ENCODE measurements at places on chromosomes 7 and 10.

DNA sequence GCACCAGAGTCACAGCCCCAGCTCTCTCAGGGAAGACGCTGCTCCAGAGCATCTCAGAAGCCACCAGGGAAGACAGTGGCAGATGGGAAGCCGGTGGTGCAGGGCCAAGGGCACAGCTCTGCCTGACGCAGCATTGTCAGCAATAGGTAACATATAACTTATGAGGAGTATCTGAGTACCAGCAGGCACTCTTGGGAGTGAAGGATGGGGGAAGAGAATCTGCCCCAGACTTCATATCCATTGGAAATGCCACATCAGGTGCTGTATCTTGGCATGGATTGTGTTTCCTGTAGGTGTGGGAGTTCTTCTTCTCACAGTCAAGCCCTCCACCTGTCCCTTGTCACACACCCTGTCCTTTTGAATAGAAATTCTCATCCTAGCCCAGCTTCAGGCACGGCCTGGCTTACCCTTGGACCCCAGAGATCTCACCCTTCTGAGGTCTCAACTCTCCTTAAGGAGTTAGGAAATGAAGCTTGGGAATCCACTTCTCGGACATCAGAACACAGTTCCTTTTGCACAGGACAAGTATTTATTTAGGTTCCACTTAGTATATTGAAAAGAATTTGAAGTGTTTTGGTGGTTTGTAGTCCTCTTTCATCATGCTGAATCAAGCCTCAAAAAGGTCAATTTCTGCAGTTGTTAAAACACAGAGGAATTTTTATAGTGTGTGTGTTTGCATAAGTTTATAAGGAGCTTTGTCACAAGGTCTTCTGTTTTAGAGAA, 9.9 kb downstream of the EPDR1 start:
- no peak for DNase-seq

GRCh38 chr7:157898802-157899505, 562.1 kb downstream of the DNAJB6 start:
- DNase-seq = no peak

DNA sequence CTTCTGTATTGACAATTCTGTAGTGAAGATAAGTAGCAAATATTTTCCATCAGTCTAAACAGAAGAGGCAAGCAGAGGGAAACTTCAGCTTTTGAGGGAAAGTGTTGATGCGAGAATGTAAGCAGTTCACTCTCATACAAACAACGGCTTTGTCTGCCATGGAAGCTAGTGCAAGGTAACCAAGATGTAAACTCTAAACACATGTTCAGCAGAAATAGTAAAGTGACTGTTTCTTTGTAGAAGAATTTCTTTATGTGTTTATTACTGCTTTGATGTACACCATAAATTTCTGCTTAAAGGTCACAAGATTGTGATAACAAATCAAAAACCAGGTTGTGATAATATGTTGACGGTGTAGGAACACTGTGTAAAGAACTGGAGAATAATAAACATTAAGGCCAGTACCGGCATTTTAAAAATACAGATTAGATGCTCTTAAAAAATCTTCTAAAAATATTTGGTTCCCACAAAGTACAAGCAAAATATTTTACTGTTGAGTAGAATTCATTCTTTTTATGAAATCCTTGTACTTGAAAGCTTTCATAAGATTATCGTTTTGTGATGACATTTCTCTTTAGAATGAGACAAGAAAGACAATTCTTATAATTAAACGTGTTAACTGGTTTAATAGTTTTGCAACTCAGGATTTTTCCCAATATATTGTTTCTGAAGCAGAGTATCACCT, 34.2 kb downstream of the SEMA3C start:
- DNase-seq = no peak

DNA sequence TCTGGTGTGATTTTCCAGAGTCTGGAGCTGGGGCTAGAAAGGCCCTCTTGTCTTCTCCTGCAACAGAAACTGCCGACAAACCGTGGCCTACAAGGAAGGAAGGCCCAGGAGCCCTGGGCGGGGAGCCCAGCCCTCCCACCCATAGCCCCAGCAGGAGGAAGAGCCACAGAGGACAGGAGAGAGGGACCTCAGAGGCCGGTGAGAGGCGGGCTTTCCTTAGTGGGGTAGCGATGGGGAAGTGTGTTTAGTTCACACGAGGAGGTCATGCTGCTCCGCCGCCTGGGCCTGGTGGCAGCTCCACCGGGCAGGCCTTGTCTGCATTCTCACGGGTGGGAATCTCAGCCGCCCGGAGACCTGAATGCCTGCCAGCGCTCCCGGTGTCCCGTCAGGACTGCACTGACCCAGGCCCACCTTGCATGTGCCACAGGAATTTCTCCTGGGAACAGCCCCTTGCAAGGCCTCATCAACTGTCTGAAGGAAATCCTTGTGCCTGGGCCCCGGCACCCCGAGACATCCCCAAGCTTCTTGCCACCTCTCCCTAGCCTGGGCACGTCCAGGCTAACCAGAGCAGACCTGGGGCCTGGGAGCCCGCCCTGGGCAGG, 50.9 kb downstream of the ZNF467 start:
- no peak for DNase-seq

DNA sequence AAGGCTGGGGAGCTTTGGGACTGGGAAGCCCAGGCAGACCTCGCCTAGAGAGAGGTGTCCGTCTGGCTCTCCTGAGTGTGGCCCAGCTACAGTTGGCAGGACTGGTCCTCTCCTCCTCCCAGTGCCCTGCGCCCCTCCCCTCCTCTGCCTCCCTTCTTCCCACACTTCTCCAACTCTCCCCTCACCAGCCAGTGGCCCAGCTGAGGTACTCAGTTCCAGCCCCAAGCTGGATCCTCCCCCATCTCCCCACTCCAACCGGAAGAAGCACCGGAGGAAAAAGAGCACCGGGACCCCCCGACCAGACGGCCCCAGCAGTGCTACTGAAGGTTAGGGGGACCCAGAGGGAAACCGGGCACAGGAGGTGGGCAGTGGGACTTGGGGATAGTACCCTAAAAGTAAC, 27.7 kb downstream of the GBX1 start:
- DNase-seq = no peak

GRCh38 chr10:12235116-12235694, 39.2 kb downstream of the CDC123 start:
- DNase-seq = no peak

- DNase-seq = no peak
These were observed 12.0 kb upstream of the CARD11 start for GRCh38 chr7:3055626-3056025.

DNA sequence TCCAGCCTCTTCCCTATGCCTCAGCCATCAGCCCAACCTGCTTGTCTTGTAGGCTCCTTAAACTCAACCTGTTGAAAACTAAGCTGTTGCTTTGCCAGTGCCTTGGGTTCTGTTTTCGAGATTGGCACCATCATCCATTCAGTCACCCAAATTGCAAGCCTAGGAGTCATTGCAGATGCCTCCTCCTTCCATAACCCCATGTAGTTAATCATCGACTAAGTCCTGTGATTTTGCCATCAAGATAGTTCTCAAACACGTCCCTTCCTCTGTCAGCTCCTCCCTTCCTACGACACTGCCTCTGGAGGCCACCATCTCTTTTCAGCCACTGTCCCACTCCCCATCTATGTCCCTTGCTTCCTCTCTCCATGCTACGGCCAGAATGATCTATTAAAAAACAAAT, 168.1 kb downstream of the RAB11FIP2 start:
- DNase-seq = no peak

DNA sequence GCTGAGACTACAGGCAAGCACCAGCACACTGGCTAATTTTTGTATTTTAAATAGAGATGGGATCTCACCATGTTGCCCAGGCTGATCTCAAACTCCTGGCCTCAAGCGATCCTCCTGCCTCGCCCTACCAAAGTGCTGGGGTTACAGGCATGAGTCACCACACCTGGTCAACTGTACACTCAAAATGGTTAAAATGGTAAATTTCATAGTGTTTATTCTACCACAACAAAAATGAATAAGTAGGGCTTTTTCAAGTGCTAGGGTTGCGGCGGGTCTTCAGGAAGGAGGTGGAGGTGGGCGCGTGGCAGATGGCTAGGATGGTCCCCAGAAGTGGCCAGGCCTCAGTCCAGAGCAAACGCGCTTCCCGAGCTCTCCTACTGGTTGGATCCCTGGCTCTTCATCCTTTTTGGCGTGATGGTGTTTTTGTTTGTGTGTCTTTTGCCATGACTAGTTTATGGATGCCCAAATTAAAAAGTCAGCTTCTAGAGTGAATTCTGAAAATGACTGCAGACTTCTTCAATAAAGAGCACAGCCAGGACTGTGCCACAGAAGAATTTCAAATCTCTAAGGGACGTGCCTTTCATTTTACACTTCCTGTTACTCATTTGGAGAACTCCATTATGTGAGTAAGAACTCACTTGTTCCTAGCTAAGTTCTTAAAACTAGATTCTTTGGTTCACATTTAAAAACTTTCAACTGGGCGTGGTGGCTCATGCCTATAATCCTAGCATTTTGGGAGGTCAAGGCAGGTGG, 73.9 kb downstream of the TMEM130 start:
- no peak for DNase-seq

GRCh38 chr10:90062786-90063185, 361.4 kb downstream of the KIF20B start:
- DNase-seq = no peak

DNA sequence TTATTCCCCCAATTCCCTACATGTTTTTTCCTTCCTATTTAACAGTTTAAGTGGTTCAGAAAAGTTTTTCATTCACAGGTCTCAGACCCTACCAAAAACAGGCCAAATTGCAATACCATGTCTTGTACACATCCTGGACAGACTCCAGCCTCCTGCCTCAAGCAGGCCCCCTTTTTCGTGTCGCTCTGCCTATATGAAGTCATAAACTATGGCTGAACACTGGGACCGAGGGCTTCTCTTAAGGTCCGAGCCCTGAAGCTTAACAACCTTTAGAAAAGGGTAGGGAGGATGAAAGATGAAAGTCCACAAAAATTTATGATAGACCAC, 1.4 kb downstream of the FBXW4 start:
- DNase-seq = no peak

- no peak for DNase-seq
These were observed 209.9 kb downstream of the CRPPA start for GRCh38 chr7:16211402-16211925.

DNA sequence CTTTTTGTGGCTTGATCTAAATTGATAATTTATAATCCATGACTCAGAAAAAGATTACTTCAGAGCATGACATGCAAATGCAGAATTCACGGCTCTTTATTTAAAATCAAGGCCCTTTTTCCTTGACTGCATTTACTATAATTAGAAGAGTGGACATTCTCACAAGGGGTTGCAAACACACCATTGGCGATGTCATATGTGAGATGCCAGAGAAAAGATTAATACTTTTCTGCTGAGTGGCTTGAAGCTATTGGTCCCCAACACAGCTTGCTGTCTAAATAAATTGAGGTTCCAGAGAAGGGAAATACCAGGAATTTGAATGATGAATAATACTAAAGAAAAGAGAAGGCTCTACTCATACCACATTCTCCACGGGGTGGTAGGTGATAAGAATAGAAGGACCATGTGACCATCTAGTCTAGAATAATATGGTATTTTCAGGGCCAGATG, 78.7 kb upstream of the ARID5B start:
- DNase-seq = no peak

DNA sequence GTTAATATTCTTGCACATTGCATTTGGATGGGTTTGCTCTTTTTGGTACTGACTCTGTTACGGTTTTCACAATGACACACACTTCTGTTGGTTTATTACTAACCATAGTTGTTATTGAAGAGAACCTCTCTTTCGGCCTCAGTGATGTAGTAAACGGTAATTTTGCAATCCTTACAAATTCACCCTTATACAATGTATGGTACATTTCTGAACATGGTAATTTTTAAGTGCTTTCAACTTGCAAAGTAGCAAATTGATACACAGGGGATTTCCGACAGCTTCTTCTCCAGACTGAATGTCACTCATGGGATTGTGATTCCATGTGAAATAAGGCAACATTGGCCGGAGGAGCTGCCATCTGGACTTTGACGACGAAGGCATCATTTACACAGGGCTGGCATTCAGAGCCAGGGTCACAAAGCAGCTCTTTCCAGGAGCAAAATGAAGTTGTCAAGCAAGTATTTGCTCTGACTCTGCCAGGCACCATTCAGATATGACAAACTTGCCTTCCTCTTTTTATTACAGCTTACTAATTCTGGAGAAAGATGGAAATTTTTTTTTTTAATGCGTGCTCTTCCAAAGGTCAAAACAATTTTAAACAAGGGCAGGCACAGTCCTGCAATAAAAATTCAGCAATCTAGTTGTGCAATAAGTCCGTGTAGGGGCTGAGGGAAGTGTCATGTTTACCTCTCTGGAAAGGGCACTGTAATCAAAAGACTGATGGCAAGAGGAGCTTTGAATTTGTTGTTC, 711.5 kb upstream of the C7orf33 start:
- no peak for DNase-seq

GRCh38 chr10:31977440-31978155, 49.0 kb upstream of the ARHGAP12 start:
- DNase-seq = no peak

DNA sequence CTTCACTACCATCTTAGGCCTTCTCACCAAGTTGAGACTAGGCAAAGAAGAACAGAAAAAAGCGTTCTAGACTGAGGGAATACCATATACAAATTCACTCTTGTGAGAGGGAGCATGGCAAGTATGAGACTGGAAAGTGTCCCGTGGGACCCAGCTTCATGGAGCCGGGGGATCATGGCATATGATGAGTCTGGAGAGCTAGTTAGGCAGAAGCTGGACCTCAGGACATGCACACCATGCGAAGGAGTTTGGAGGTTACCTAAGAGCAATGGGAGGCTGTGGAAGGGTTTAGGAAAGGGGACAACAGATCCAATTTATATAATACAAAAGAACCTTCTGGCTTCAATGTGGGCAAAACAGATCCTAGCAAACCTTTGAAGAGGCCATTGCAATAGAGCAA, 34.1 kb downstream of the STK17A start:
- no peak for DNase-seq

DNA sequence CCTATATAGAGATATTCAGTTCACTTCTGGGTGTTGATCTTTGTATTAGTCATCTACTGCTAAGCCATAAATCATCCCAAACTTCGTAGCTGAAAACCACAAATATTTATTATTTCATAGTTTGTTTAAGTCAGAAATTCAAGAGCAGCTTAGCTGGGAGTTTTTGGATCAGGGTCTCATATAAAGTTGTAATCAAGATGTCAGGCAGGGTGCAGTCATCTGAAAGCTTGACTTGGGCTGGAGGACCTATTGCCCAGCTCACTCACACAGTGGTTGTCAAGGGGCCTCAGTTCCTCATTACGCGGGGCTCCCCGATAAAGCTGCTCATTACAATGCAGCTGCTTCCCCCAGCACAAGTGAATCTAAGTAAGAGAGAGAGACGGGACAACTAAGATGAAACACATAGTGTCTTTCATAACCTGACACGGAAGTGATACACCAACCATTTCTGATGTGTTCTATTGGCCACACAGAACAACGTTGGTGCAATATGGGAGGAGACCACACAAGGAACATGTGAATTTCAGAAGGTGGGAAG, 15.7 kb downstream of the PPP1R3C start:
- DNase-seq = no peak

- DNase-seq = no peak
These were observed 164.7 kb downstream of the CPEB3 start for GRCh38 chr10:92126100-92126650.

DNA sequence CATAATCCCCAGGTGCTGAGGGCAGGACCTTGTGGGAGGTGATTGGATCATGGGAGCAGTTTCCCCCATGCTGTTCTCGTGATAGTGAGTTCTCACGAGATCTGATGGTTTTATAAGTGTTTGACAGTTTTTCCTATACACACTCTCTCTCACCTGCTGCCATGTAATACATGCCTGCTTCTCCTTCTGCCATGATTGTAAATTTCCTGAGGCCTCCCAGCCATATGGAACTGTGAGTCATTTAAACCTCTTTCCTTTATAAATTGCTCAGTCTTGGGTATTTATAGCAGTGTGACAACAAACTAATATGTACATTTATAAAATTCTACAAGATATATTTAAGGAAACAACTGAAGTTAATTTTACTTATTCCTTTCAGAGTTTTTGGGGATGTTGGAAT, 170.8 kb upstream of the BET1 start:
- DNase-seq = no peak

All from GM12892 (cell line).